ENCODE measurements at places on chromosomes 6 and 20.

DNA sequence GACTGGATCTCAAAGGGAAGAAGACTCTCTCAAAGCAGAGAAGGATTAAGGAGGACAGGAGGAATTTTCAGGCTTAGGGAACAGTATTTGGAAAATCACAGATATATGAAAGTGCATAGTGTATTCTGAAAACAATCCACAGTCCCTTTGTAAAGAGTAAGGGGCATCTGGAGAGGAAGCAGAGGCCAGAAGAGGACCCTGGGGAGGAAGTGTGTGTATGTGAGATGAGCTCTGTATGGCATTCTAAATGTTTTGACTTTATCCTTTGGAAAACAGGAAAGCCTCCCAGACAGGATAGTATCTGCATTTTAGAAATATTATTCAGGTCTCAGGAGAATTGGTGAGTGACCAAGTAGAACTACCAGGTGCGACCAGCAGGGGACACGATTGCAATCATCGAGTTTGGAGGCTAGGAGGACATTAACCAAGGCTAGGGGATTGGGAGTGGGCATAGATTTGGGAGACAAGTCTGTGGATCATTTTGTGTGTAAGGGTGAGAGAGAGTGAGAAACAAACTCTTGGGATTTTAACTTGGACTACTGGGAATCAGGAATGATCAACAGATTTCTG is 38.3 kb upstream of the FAM184A start:
- H3K36me3 ChIP-seq, result no peaks in the 10 kb centered on the region
- no peaks in the 10 kb centered on the region for H3K27me3 ChIP-seq
- DNase-seq, result no peak
- no peak overlapping the region for H3K27ac ChIP-seq
- no peak overlapping the region for H3K4me3 ChIP-seq

GRCh38 chr6:130602151-130602770 is 224.9 kb upstream of the SMLR1 start:
- no peaks in the 10 kb centered on the region for H3K27me3 ChIP-seq
- H3K27ac ChIP-seq, result no peak overlapping the region
- no peaks in the 10 kb centered on the region for H3K36me3 ChIP-seq
- H3K4me3 ChIP-seq, result no peak overlapping the region
- no peak for DNase-seq

DNA sequence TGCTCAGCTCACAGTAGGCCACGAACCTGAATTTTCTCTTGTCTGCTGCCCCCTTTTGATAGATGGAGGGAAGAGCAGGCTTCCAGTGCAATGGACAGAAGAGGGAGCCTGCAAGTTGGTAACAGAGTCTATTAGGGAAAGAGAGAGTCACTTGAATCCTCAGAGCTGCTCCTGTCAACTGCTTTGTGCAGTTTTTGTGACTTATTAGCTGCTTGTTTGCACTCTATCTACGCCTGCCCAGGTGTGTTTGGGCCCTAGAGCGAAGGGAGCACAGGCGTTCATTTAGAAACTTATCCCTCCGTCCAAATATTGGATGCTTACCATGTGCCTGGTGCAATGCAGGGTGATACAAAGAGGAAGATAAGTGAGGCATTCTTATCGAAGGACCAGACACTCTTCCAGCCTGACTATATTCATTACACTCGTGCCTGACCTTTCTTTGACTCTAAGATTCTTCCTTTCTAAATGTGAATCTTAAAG is 11.6 kb upstream of the SLC2A12 start:
- DNase-seq, result peak; percentile 50
- no peak overlapping the region for H3K27ac ChIP-seq
- H3K4me3 ChIP-seq, result no peak overlapping the region
- H3K36me3 ChIP-seq, result no peaks in the 10 kb centered on the region

DNA sequence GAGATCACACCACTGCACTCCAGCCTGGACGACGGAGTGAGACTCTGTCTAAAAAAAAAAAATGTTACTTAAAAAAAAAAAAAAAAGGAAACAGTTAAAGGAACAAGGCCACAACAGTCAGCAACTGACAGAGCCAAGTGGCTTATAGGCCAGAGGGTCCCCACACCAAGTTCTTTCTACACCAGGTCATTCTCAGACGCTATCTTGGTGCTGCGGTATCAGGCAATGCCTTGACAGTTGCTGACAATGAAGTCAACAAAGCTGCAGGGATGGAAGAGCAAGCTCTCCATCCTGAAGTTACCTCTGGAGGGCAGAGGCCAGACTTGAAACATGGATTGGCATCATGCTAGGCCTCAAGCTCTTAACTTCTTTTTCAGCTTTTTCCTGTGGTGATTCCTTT is 31.9 kb downstream of the COMMD7 start:
- no peak overlapping the region for H3K27ac ChIP-seq
- H3K27me3 ChIP-seq, result no peaks in the 10 kb centered on the region
- DNase-seq, result no peak
- no peak overlapping the region for H3K4me3 ChIP-seq
